ENCODE measurements at places on chromosomes 7 and 10.

GRCh38 chr10:71750124-71750841 is 23.0 kb downstream of the VSIR start:
- no peak for DNase-seq

- peak; percentile 9 for DNase-seq
Observed at GRCh38 chr10:30705625-30706149, 76.1 kb upstream of the LYZL2 start.

DNA sequence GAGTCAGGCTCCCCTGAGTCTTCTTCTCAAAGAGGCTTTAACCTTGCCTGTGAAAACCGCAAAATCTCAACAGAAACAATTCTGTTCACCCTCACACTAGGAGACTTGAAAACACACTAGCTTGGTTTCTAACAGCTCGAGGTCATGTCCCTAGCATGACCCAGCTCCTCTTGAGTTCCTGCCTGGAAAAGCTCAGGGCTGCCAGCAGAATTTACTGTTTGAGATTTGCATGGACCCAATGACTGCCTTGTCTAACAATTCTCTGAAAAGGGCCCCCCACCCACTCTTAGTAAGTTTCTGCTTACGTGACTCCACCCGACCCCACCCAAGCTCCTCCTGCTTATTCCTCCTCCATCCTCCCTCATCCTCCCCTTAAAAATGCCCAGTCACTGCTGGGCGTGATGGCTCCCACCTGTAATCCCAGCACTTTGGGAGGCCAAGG is 85.1 kb upstream of the KMT2C start:
- DNase-seq: no peak

DNA sequence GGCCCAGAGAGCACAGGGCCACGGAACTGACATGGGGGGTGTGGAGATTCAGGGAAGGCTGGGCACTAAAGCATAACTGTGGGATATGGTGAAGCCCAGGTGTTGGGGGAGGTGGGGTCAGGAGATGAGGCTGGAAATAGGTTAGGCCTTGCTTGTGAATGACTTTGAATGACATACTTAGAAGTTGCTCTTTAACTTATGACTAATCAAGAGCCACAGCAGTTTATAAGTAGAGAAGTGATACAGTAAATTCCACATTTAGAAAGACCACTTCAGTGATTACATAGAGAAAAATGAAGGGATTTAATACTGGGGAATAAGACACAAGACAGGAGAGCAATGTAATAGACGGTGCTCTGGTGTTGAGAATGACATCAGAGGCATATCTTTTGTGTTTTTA is 120.8 kb upstream of the SEC61G start:
- no peak for DNase-seq

DNA sequence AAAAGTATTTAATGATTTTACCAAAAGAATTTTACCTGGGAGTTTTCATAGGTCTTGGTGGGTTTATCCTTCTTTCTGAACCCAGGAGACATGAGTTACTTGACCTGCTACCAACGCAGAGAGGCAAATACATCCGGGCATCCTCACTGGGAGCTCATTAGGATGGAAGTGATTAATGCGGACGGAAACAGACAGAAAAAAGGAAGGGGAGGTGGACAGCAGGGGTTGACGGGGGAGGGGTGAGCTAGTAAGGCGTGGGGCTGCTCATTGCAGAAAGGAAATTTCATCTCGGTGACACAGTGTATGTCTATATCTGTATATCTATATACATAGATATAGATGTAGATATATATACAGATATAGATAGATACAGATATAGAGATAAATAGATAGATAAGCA is 408.2 kb upstream of the ADARB2 start:
- DNase-seq: no peak

DNA sequence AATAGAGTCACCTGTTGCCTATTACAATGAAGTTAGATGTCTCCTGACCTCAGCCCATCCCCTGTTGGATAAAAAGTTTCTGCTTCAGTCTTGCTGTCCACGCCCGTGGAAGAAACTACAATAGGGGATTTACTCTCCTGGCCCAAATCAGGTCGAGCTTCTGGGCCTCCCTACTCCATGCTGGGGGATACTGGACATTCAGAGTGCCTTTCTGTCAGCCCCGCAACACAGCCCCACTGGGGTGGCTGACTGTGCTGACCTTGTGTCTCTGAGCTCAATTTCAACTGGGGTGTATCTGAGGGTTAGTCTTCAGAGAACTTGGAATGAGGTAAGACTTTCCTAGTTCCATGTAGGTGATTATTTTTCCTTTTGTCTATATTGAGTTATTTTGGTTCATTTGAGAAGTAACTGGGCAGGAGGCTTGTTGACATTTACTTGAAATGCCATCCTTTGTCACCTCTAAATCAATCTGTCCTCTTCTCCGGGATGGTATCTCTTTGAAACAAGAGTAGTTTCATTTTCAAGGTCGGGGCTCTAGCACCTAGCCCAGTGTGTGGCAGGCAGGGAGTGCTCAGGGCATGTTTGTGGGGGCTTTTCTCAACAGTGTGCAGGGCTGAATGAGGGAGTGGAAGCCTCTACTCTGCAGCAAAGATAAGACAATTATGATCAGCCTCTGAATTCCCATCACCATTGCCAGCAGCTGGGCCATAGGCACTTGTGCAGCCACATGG is 17.7 kb upstream of the CXCL12 start:
- DNase-seq: no peak

- no peak for DNase-seq
Observed at GRCh38 chr10:119478811-119479341, 63.6 kb downstream of the RGS10 start.

DNA sequence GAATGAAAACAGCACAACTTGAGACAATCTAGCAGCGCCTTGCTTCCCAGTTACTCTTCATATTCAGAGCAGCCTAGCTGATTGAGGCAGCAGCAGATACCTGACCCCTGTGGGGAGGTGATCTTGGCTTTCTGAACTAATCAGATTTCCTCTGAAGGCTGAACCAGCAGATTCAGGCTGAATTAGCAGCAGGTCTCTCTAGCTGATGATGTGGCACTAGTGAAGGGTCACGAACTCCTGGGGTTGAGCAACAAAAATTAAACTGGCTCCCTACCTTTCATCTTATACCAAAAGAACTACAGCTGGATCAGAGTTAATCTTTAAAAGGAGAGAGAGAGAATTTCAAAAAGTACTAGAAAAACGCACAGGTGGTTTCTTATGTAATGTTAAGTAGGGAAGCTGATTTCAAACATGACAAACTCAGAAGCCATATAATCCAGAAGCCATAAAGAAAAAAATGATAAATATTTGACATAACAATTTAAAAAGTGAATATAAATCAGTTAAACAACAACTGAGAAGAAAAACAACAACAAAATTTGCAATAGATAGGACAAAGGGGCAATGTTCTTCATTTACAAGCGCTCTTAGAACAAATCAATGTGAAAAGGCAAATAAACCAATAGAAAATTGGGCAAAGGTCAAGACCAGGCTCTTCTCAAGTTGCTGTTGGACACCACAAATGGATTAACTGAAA is 13.5 kb downstream of the SLC25A13 start:
- DNase-seq: no peak

GRCh38 chr7:26265065-26265464 is 26.6 kb upstream of the SNX10 start:
- no peak for DNase-seq

GRCh38 chr7:101410743-101411507 is 48.2 kb downstream of the COL26A1 start:
- DNase-seq: peak; percentile 19

GRCh38 chr7:149827089-149827981 is 10.8 kb upstream of the ZNF862 start:
- DNase-seq: no peak

DNA sequence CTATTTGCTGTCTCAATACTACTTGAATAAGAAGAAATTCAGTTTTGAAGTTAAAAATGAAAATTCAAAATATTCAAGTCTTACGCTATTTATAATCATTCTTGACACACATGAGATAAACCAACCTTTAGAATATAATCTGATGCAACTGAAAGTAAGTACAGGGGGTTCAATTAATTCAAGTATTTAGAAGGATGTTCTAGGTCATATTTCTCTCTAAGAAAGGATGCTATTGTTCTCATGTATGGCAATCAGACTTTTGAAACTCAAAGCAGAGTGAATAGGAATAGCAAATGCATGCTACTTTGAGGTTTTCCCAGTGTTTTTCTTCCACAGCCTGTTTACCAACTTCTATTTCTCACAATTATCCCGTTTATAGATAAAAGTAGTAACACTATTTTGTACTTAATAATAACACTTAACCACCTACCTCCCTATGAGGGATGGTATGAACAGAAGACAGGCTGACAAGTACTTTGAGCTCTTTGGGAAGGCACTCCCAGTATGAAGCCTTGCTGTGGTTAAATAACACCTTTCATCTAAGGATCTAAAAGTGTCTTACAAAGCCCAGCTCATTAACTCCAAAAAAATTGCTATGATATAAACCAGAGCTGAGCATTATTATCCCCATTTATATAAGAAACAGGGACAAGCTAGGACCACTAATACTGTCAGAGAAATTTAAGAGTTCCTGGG is 18.0 kb upstream of the SPOCK2 start:
- DNase-seq: no peak
